Bronchial epithelial cell (primary cell): ENCODE measurements at places on chromosomes 7 and 10. TPM values are rescaled to one million over a fixed set of nuclear protein-coding genes. Genes with fewer than 3 reads are reported as not detected.

The TMEM270 gene
- total RNA-seq: not detected in 2 replicates

GRCh38 chr7:42065942-42066341, 171.1 kb downstream of the GLI3 start:
- DNase-seq: no peak

- peak; percentile 51 for DNase-seq
Observed at GRCh38 chr10:70820976-70821750, 5.4 kb downstream of the SGPL1 start.

- DNase-seq: peak; percentile 84
Observed at GRCh38 chr7:47763063-47763974, 181.4 kb upstream of the TNS3 start.

The H2BK1 gene
- not detected in 2 replicates for total RNA-seq

The COL26A1 gene
- not detected in 2 replicates for total RNA-seq

DNA sequence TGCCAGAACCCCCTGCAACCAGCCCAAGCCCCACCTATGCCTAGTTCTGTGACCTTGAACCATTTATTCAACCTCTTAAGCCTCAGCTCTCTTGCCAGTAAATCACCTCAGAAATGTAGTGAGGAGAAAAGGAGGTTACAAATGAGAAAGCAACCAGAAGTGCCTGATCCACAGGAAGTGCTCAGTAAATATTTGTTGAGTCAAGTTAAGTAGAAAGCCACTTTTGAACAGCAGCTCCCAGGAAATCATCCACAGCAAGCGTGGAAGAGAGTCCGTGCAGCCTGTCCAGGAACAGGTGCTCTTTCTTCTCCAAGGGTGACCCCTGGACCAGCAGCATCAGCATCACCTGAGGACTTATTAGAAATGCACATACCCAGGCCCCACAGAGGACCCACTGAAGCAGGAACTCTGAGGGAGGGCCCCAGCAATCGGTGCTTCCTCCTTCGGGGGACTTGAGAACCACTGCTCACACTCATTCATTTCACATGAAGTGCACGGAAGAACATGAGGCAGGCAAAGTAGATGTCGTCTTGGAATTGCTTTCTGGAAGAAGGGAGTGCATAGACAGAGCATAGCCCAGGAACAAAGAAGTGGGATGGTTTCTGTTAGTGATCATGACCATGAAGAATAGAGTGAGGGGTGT, 6.3 kb upstream of the C10orf71 start:
- DNase-seq: no peak

- no peak for DNase-seq
Observed at GRCh38 chr10:86658261-86658741, 4.0 kb downstream of the OPN4 start.

The SLC16A9 gene
- 2.9 and 7.8 TPM in 2 replicates for total RNA-seq

DNA sequence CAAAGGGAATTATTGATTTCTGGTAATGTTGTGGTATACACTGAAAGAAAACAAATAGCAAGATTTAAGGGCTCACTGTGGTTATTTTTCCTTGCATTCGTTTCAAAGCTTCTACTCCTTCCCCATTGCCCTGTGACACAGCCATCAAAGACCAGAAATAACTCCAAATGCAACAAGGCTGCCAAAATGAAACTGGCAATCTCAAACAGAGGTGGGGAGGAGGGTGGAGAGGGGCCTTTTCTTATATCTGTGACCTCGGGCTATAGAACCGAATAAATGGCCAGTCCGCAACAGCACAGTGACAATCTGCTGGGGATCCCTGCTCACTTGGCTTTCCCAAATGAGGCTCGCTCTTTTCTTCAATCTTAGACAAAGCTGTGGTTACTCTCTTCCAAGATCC, 17.4 kb upstream of the SPOCK2 start:
- no peak for DNase-seq

DNA sequence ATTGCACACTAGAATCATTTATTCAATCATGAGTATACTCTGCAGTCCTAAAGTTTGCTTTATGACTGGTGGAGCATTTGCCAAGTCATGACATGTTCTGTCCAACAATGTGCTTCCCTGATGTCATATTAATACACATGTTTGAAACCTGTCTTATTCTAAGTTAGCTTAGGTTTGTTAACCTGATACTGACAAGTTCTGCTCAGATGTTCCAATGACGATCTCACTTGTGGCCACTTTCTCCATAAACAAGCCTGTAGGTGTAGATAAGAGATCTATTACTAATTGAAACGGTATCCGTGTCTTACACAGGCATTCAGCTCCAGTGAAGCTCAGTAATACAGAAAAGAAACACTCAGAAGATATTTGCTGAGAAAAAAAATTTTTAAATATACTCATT, 64.9 kb downstream of the GPR37 start:
- DNase-seq: peak; percentile 97

GRCh38 chr7:71290452-71290851, 158.5 kb downstream of the GALNT17 start:
- DNase-seq: no peak

- DNase-seq: no peak
Observed at GRCh38 chr7:72211175-72211574, 201.0 kb downstream of the CALN1 start.

- DNase-seq: no peak
Observed at GRCh38 chr10:44396671-44397191, 11.8 kb upstream of the CXCL12 start.

The LOXL4 gene
- total RNA-seq: 0.13 and 0.26 TPM in 2 replicates

DNA sequence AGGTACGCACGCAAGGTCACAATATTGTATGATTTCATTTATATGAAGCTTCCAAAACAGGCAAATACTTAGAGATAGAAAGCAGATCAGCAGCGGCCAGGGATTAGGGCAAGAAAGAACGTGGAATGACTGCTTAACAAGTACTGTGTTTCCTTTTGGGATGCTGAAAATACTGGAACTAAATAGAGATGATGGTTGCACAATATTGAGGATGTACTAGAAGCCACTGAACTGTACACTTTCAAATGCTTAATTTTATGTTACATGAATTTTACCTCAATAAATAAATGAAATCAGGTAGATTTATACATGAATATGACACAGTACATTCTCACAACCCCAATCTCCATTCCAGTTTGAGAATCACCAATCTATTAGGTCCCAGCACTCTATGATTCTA, 15.6 kb downstream of the SEM1 start:
- DNase-seq: no peak

The UCMA gene
- total RNA-seq: not detected in 2 replicates

The HOXA2 gene
- total RNA-seq: not detected in 2 replicates

DNA sequence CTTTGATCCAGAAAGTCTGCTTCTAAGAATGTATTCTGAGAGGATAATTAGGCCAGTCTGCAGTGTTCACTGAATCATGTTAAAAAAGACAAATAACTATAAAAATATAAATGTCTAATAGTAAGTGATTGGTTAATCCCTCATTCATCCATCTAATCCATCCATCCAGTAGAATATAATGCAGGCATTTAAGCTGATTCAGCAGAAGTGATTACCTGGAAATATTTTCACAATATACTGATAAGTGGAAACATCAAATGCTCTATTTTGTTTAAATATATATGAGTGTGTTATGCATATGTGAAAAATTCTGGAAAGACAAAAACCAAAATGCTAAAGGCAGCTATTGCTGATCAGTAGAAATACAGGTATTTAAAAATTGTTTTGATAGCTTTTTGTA, 152.6 kb downstream of the REEP3 start:
- no peak for DNase-seq

The GALNT17 gene
- total RNA-seq: not detected in 2 replicates

DNA sequence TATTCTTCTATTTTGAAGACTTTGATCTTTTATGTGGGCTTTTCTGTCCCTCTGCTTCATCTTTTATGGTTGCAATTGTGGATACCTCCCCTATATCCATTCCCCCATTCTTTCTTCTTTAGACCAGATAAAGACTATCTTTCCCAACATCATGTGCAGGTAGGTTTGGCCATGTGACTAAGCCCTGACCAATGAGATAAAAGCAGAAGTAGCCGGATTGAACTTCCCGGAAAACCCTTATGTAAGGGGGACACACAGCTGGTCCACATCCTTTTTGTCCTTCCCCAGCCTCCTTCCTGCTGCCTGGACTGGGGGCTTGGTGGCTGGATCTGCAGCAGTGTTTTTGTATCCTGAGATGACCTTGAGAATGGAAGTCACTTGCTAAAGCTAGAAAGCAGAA, 33.5 kb upstream of the EXOC6 start:
- no peak for DNase-seq

DNA sequence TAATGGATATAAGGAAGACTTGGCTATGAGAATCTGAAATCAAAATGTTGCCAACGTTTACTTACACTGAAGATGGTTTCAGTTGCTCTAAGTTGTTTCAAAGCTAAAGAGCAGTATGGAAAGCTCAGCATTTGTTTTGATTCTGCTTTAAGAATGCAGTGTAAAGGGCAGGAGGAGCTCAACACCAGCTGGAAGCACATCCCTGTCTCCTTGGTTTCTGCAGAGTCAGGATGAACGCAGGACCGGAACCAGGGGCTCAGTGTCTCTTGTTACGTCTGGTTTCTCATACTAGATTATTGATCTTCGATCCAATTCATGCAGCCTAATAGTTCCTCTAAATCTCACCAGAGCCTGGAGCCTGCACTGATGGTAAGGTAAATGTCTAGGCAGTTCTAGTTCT, 24.1 kb downstream of the ZRANB1 start:
- no peak for DNase-seq

GRCh38 chr10:78779339-78779955, 289.3 kb upstream of the ZMIZ1 start:
- no peak for DNase-seq

DNA sequence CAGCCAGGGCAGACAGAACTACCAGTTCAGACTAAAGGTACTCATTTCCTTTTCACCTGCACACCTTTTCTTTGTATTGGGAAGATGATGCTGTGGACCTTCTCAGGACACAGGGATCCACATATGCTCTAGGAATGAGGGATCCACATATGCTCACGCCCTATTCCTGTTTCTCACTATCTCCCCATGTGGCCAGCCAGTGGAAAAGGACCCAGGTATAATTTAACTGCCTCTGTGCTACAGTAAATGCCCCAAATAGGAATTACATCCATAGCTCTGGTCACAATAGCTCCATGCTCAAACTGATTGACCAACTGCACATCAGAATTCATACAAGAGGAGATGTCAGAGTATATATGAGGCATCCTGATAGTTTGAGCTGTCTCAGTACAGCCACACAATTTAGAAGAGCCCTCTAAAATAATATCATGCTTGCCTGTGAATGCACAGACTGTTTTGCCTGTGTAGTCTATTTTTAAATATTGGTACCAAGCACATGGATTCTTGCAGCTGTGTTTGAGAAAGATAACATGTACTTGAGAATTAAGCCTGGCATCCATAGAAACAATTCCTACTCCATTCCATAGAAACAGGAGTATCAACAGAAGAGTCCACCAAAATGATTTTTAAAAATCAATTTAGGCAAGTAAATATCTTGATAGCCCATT, 43.7 kb downstream of the CTTNBP2 start:
- no peak for DNase-seq

DNA sequence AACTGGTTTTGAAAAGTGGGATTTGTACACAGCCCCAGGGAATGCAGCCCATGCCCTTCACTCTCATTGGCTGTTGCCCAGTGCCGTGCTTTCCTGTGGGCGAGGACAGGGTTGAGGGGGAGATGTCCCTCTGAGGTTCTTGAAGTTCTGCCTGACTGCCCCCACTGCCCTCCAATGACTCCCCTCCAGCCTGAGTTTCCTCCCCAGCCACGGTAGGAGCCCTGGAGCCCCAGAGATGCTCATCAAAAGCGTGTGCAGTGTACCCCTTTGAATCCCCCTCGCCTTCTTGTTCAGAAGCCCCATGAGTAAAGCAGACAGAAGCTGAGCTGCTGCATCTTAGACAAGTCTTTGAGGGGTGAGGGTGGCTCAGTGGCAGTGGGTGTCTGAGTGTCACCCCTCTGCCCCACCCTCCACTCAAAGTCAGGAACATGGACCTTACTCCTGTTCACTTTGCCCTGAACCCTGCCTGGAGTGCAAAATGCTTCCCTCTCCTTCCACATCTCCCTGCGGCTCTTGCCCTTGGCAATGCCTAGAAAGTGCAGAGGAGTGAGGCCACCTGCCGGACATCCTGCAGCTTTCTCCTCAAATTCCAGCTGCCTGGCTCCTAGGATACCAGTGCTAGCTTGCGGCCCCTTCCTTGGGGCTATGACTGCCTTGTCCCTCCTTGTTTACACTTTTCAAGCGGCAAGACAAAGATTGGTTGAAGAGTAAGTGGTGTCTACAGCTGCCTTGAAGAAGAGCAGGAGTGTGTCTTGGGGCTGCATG, 19.9 kb downstream of the FAM241B start:
- no peak for DNase-seq

The TMUB1 gene
- 9.0 and 11.6 TPM in 2 replicates for total RNA-seq

- peak; percentile 22 for DNase-seq
Observed at GRCh38 chr7:151897161-151897731, 20.3 kb upstream of the PRKAG2 start.

The RSPH10B gene
- 0.90 TPM in 1 of 2 replicates, not detected in the other for total RNA-seq

The VGF gene
- not detected in 2 replicates for total RNA-seq

The ADCYAP1R1 gene
- total RNA-seq: not detected in 2 replicates

- DNase-seq: peak; percentile 95
Observed at GRCh38 chr7:157293413-157293788, 43.4 kb upstream of the DNAJB6 start.

The SYT15B gene
- total RNA-seq: not detected in 2 replicates

DNA sequence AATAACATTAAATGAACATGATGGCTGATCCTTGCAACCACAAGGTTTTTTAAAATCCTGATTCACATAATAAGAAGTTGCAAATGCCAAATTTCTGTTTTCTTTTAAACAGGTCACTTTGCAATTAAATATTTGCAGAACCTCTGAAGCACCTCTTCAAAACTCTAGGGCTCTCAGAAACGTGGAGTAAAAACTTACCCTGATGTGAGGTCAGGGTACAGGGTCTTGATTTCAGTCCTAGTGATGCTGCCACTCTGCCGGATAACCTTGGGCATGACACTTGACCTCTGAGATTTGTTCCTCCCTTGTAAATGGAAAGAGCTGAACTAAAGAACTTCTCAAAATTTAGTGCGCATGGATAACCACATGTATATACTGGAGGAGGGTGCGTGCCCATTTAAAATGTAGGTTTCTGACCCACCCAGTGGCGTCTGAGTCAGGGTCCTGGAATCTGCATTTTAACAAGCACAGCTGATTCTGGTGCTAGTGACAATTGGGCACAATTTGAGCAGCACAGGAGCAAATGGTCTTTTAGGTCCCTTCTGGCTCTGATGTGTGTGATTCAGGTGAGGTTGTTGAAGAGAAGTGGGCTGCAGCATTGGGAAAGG, 35.5 kb upstream of the TNPO3 start:
- no peak for DNase-seq

DNA sequence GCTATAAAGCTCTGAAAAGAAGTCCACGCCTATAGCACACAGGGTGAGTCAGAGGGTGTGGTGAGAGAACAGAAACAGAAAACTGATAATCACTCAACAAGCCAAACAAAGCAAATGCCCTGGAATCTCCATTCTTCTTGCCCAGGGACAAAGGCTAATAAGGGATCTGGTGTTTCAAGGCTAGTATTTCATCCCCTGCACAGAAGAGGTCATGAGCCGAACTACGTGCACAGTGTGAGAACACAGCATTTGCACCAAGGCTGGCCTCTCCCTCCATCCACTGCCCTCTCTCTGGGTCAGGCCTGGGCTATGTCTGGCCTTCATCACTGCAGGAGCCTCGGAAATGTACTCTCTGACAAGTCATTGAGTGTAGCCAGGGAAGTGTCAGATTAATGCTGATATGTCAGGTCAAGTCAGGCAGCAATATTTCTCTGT, 42.7 kb downstream of the PRR15 start:
- DNase-seq: peak; percentile 82
